Occipital lobe (tissue), 3 donors: ENCODE measurements at places on chromosomes 7 and 10. TPM values are rescaled to one million over a fixed set of nuclear protein-coding genes. Genes with fewer than 3 reads are reported as not detected.

The PVRIG gene
- not detected for total RNA-seq

The CPA2 gene
- total RNA-seq = not detected

The GPR15LG gene
- total RNA-seq = not detected

The UPK3B gene
- not detected for total RNA-seq

The GATA3 gene
- not detected for total RNA-seq

The MCM10 gene
- total RNA-seq = 2.5 TPM

The PKD2L1 gene
- 0.62 TPM for total RNA-seq

The C10orf67 gene
- 0.16 TPM for total RNA-seq
